ENCODE measurements at places on chromosomes 1 and 21. TPM values are rescaled to one million over a fixed set of nuclear protein-coding genes. Genes with fewer than 3 reads are reported as not detected.

The C8B gene
- total RNA-seq = not detected

The CKS1B gene
- 57.7 TPM for total RNA-seq

The SPRR5 gene
- not detected for total RNA-seq

The WDR3 gene
- total RNA-seq = 17.7 TPM

The POU2F1 gene
- total RNA-seq = 6.9 TPM

The LENEP gene
- total RNA-seq = 0.43 TPM

DNA sequence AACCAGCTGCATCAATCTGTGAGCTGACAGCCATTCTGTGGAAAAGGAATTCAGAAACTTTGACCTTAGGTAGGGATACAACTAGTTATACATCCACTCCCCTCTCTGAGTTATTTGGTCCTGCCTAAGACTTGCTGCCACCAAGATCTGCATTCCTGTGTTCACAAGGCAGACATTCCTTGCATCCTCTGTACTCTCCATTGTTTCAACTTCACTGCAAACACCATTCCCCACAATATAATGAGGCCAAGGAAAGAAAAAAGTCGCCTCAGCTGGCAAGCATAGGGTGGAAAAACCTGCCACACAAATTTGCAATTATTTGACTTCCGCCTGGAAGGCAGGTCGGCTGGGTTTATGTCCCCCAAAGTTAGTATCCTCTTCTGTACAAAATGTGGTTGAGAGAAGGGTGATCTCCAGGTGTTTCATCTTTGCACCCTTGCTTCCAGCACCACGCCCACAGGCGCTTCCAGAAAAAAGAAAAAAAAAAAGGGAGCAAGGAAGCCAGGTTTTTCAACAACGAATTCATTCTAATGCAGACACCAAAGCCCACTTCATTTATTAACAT is 676 bp upstream of the CTTNBP2NL start:
- no peak for DNase-seq

GRCh38 chr21:27807596-27807995 is 840.7 kb upstream of the ADAMTS5 start:
- DNase-seq = peak; percentile 88

GRCh38 chr1:192546596-192547190 is 28.9 kb upstream of the RGS1 start:
- no peak for DNase-seq

- DNase-seq = no peak
These were observed 1033.8 kb downstream of the PLA2G4A start for GRCh38 chr1:187862506-187862905.

DNA sequence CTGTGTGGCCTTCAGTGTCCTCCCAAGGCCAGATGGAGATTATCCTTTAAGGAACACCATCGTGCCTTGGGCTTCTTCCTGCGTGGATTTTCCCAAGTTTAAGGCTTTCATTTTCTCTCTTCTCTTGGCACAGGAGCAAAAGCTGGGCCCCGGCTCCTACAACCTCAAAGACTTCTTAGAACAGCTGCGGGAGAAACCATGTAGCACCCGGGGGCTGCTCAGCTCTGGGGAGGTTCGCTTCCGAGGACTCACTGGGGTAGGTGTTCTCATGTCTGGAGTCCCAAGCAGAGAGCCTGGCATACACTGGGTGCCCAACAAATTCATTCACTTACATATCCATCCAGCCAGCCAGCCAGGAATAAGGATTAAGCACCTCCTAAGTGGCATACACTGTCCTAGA is 6.6 kb upstream of the TTC22 start:
- DNase-seq = no peak

DNA sequence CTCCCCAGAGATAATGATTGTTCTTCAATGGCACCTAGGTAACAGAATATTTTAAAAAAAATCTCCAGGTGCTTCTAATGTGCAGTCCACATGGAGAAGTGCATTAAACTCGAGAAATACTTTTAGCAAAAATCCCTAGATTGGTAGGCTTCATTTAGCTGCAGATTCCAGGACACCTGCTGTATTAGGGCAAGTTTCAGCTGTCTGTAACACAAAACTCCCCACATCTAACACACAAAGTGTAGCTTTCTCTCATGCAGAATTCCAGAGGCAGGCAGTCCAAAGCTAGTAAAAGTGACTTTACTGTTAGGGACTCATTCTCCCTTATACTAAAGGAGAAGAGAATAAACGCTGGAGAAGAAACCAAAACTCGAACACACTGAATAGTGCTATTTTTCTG is 1414.3 kb upstream of the B3GALT2 start:
- no peak for DNase-seq

DNA sequence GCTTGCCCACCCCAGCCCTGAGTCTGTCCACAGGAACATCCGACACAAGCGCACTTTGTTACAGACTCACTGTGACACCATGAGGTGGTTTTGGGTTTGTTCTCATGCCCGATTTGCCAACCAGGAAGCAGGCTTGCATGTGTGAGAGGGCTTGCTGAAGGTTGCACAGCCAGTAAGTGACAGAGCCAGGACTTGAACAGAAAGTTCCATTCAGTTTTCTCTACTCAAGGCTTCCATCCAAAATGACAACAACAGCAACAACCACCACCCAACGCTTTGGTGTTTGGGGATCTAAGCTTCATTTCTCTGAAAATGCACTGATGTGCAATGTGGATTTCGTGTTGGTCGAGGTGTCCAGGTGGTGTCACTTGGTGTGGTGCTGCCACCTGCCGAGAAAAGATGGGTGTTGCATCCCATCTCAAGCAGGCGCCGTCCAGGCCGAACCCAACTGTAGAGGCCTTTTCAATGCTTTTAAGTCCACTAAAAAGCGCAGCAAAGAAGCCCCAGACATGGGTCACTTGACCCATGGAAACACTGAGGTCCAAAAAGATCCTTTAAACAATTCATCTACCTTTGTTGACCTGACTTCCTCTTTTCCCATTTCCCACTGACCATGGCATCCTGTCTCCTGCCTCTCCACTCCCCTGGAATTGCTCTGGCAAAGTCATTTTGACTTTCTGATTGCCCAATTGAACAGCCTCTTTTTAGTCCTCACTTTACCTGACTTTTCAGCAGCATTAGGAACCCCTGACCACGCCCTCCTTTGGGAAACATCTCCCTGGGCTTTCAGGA is 12.2 kb downstream of the CITED4 start:
- DNase-seq = peak; percentile 56

DNA sequence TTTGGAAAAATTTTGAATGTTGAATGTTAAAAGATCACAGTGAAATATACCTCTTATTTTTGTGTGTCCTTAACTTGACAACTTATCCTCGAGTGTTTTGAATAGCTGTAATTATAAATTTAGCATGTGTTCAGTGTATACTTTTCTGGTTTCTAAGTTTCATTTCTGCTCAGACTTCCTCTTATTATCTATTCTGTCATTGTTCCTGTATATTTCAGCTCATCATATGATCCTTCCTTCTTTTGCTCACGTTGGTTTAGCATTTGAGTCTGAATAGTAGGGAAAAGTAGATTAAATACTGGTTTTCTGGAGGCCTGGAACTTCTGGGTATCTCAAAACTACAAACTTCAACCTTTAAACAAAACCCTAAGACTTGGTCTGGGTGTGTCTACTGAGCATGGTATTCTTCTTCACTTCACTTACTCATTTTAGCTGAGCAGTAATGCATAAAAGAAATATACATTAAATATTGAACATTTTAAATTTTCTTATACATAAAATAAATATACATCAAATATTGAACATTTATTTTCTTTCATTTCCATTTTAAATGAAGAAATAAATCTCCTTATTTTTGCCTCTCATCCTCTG is 3.3 kb upstream of the ATP6V1G3 start:
- DNase-seq = no peak

- DNase-seq = no peak
These were observed 580 bp downstream of the TENT5B start for GRCh38 chr1:27011976-27012563.

- peak; percentile 51 for DNase-seq
These were observed 22.9 kb downstream of the S1PR1 start for GRCh38 chr1:101259744-101260148.

- DNase-seq = no peak
These were observed 754 bp upstream of the LSS start for GRCh38 chr21:46229133-46229922.

DNA sequence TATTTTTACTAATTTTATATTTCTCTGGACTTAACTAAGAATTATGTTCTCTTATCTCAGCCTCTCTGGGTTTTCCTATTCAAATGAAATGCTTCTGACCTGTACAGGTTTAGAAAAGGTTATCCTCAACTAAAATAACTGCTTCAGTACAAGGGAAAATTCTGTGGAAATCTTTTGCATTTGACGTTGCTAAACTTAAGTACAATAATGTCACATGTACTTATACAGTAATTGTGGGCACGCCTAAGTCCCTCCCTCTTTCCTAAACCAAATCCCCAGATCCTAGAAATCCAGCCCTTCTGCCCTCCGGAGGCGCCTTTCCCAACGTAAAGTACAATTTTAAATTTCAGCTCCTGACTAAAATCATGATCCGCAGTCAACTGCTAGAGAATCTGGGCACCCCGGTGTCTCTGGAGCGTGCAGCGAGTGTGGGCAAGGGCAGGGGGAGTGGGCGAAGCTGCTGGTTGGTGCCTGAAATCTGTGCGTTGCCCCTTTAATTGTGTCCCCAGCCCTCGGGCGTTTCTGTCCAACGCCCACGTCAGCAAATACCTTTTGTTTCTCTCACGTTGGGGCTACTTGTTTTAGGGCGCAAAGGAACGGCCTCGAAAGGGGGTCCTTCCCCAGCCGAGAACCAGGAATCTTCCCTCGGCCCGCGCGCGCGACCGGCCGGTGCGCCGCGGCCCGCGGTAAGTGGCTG is at the start of gene ZBTB8A:
ZBTB8A (plus strand) TSS at position 541 of the 697 bp plus-strand sequence. CDS start 53,505 bp downstream, outside the sequence.
- DNase-seq = peak; percentile 76

DNA sequence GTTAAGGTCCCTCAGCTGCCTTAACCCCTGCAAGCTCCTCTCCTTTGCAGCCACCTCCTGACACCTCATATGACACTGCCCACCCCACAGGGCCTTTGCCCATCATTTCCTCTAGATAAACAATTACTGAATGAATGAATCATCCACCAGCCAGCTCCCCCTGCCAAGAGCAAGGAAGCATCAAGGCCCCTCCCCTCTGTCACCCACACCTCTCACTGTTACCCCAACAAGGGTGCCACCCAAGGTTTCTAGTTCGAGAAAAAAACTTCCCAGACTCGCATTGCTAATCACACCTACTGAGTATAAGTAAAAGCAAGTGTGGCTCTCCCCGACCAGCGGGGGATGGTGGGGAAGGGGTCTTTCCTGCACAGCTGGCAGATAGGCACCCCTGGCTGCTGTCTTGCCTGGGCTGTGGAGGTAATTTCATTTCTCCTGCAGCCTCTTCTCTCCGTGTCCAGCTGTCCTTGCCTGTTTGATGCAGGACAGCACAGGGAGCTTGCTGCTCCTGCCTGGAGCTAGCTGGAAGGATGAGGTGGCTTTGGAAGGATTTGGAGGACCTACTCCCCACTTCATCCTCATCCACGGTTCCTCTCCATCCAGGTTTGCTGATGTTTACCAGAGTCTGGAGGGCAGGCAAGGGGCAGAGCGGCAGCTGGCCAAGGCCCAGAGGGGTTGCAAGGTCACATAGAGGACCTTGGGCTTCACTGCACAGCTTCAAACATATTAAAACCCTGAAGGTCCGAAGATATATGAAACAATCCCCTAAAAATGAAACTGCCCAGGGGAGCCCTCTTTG is 33.1 kb upstream of the LBR start:
- no peak for DNase-seq

DNA sequence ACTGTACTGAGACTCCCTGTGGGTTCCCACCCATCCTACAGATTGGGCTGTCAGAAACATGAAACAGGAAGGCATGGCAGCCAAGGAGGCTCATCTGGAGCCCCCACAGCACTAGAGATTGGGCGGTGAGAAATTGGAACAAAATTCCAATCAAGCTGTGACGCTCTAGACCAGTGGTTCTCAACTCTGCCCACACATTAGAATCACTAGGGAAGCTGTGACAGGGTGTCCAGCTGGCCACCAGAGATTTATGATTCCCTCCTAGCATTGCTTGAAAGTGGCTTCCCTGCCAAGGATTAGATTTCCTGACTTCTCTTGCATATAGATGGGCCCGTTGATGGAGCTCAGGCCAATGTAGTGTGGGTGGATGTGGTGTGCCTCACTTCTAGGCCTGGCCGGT is 187.5 kb upstream of the ZC3H12A start:
- no peak for DNase-seq
